ENCODE measurements at places on chromosomes 2 and 18.

DNA sequence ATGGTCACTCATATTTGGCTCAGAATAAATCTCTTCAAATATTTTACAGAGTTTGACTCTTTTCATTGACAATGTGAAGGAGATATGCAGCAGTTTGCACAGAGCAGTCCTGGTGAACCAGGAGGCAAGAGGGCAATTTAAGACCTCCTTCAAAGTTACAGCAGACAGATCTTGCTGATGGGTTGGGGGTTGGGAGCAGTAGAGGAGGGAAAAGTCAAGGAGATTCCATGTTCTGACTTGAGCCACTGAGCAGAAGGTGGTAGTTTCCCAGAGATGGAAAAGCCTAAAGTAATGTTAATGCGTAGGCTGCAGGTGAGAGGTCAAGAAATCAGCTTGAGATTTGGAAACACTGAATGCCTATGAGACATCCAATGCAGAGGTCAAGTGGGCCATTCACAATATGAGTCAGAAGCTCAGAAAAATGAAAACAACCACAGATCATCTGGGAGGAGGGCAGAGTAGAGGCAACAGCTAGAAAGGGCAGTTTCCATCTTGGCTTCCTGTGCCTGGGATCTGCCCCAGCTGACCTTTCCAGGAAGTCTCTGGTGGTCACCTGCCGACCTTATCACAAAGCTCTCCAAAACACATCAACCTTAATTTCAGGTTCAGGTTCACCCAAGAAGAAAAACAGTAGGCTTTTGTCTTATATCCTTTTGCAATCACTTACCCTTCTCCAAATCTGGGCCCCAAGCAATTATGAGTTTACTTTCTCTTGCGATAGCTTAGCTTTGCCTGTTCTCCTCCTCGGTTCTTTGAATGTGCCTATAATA lies 197.5 kb upstream of the ARL4C start:
- DNase-seq, result no peak

DNA sequence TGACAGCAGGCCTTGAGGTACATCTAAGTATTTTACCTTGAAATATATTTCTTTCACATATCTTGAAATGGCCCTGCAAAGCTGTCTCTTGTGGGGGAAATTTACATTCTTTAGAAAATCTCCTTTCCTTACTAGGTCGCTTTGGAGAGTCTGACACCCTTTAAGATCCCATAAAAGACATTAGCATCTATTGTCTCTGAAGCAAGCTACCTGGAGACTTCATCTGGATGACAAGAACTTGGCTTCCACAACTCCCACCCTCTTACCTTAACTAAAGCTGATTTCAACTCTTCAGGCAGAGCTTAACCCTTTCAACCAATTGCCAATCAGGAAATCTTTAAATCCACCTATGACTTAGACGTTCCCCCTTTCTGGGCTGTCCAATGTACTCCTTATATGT lies 219.3 kb downstream of the PIEZO2 start:
- DNase-seq, result no peak

- no peak for DNase-seq
These were observed 26.8 kb downstream of the SH3YL1 start for GRCh38 chr2:236993-237539.

- no peak for DNase-seq
These were observed 40.9 kb downstream of the STAT4 start for GRCh38 chr2:191109888-191110287.

DNA sequence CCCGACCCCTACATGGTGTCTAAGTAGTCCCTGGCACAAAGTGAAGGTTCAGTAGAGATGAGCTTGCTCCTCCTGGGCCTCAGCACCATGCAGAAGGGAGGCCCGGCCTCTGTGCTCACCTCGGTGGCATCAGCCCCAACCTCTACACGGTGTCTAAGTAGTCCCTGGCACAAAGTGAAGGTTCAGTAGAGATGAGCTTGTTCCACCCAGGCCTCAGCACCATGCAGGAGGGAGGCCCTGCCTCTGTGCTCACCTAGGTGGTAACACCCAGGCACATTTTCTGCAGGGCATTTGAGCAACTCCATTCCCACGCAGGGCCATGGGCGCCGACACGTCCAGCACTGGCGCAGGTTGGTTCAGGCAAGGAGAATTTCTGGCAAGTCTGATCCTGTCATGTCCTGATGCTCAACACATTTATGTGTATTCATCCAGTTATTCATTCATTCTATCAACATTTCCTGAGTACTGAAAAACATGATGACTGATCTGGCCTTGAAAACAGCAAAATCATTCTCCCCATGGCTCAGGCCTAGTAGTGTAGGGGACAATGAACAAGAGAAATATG lies 408.2 kb upstream of the MYT1L start:
- DNase-seq, result no peak

- no peak for DNase-seq
These were observed 73.6 kb upstream of the SALL3 start for GRCh38 chr18:78906066-78906465.

GRCh38 chr2:132923787-132924186 lies 253.8 kb upstream of the LYPD1 start:
- no peak for DNase-seq

DNA sequence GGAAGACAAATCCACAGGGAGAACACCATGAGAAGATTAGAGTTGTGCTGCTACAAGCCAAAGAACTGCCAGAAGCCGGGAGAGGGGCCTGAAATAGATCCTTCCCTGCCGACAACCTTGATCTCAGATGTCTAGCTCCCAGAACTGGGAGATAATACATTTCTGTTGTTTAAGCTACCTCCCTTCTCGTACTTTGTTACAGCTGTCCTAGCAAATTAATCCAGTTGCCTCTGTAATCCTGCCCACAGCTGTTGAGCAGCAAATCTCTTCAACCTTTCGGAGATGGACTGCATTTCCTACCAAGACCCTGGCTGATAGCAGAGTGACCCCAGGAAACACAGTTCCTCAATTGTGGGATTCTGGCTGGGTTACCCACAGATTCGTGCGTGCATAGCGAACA lies 2.6 kb upstream of the TBC1D8 start:
- no peak for DNase-seq

DNA sequence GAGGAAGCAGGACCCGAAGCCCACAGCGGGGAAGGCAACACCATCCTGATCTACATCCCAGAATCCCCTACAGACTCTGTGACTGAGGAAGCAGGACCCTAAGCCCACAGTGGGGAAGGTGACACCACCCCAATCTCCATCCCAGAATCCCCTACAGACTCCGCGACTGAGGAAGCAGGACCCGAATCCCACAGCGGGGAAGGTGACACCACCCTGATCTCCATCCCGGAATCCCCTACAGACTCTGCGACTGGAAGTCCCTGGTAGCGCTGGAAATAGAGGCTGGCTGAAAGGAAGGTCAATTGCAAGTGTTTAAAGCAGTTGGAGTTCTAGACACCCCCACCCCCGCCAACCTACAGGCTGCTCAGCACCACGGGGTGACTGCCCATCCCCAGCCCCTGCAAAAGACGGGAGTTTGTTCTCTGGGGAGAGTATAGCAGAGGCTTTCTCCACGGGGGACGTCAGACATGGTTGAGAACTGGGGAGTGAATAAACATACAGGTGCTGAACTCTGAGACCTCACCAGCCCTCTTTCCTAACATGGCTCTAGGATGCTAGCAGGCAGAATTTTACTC lies 21.0 kb downstream of the CIB4 start:
- DNase-seq, result no peak

- DNase-seq, result no peak
These were observed 95.9 kb upstream of the HDAC4 start for GRCh38 chr2:239496700-239497099.

DNA sequence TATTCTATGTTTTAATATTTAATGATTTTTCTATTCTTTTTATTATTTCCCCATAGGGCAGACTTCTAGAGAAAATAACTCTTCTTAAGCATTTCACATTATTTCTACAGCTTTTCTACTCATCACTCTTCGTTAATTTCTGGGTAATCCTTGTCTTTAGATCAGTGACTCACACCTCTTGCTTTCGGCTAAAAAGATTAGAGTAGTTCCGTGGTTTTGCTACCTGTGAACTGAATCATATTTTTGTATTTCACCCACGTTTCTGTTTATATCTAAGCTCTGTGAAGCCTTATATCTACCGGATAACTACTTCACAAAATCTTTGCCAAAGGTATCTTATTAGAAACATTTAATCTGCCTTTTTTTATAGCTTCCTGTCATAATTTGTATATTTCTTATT lies 685.5 kb upstream of the FSHR start:
- no peak for DNase-seq

- no peak for DNase-seq
These were observed 63.9 kb upstream of the SERPINE2 start for GRCh38 chr2:224102991-224103390.

GRCh38 chr2:212465456-212465855 lies 73.1 kb downstream of the ERBB4 start:
- DNase-seq, result no peak

DNA sequence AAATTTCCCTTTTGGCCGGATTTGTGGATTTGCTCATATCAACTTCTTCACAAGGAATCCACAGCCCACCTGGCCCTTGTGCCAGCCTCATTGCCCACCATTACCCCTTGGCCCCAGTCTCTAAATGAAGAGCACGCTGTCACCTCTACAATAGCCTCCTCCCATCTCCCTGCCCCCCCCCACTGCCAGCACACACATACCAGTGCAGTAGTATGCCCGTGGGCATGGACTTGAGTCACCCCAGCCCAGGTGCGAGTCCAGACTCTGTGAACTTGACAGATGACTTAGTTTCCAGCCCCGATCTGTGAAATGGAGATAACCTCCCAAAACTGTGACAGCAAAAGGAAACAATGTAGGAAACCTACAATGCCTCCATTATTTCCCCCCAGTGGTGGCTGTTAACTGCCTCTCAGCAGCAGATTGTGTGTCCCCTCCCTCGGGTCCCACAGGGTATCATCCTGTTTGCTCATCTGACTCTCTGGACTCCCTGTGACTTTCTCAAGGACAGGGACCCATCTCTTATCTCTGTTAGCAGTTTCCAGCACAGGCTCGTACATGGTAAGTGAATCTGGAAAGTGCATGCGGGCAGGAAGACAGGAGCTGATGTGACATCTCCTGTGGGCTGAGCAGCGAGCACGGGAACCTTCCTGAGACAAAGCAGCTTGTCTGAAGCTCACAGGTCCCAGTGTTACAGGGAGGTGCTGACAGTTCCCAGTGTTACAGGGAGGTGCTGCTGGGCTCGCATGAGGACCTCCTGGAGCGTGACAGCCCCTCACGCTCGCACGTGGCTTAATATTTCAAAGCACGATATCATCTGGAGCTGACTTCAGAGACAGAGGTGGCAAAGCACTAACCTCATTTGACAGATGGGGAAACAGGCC lies 4.2 kb upstream of the TMEM185B start:
- no peak for DNase-seq

DNA sequence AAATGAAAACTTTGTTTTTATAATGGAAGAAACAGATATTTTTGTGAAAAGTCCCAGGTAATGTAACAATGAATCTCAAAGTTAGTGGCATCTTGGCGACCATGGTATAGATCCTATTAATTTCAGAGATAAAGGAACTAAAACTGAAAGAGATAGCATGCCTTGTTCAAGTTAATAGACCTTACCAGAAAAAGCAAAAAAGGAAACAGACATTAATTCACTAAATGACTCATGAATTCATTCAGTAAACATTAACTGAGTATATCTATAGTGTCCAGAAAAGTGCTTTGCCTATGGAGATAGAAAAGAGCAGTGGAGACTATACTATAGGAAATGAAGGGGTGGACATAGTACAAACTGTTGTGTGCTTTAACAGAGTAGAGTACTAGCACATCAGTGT lies 763.3 kb downstream of the TRIB2 start:
- DNase-seq, result no peak
